CD4-positive, alpha-beta T cell treated with Interleukin-15 for 1 hour (primary cell): ENCODE measurements at places on chromosomes 1 and 21.

DNA sequence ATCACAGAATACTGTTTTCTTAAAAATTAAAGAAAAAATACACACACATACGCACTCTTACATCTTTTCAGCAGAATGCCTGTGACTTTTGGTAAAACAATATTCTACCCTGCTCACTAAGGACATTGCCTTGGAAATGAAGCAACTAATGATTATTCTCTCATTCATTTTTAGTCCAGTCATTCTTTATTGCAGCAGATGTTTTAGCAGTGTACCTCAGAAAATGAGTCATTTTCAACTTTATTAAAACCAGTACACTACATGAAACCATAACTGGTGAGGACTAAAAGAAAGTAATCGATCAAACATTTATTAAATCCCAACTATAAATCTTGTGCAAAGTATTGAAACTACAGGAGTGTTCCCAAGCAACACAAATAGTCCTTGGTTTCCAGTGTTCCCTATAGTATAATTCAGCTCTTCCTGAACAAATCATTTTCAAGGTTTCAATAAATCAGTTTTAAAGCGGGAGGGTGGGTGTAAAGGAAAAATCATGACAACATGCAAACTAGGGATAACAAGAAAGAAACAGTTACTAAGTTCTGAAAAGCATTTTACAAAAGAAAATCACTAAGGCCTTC, 114.2 kb downstream of the ADGRL4 start:
- no peak for DNase-seq

- no peak for DNase-seq
Measured at GRCh38 chr1:21160263-21160796, 16.4 kb downstream of the EIF4G3 start.

- no peak for DNase-seq
Measured at GRCh38 chr1:79460773-79461436, 454.4 kb upstream of the ADGRL4 start.

DNA sequence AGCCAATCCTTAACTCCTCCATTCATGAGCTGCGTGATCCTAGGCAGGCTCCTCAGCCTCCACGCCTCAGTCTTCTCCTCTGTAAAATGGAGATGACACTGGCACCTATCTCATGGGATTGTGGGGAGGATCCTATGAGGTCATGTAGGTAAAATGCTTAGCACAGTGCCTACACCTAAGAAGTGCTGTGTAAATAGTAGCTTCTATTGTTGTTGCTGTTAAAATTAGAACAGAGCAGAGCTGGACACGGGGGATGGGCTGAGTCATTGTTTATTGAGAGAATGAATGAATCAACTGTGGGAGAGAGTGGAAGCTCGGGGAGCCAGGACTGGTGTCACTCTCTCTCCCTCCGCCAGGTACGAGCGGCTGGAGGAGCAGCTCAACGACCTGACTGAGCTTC, 43.0 kb downstream of the TMCC2 start:
- no peak for DNase-seq

DNA sequence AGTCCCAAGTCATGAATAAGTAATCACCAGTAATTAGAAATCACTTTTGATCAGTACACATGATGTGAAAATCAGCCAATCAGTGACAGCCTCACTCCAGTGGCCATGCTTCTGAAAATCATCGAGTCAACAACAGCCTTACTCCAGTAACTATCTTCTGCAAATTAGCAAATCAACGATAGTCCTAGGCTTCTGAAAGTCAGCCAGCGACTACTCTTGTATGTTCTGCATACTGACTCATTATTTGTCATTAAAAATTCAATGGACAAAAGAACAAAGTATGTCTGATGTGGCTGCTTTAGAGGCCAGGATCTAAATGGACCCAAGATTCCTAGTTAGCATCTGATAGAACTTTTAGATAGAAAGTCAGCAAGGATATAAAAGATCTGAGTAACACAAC, 102.5 kb downstream of the GPR52 start:
- DNase-seq, result no peak

- no peak for DNase-seq
Measured at GRCh38 chr1:47533793-47534328, 96.0 kb downstream of the FOXD2 start.

DNA sequence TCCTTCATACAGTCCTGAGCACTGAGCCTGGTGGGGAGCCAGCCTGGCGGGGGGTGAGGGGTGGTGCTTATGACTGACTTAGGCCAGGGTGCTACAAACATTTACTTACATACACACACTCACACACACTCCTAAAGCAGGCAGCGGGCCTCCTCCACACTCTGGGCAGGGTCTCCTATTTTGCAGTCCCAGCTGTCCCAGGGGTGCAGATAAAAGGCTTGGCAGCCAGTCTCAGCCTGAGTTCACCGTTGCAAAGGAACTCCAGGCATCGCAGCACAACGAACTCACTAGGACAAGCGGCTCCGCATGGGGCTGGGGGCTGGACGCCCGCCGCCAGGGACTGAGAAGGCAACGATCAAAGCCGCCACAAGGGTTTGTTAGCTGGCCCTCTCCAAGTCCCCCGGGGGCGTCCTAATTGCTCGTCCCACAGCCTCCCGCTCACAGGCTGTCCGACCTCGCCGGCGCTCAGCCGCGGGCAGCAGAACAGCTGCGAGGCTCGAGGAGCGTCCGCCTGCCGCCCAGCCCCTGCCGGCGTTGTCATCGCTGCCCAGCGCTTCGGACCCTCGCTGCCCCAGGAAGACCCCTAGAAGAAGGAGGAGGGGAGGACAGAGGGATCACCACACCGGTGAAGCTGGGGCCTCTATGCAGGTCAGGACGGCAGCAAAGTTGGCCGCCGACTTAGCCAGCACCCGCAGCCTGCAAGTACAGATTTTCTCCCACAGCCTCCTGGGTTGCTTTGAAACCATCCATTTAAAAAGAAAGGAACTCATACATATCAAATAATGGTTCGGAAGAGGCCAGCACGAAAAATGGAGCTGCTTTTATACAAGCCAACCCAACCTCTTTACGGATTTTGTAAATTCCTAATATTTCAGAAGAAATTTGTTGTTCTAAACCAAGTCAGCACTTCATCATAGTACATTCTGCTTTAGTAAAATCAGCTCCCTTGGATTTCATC, 6.2 kb downstream of the BARHL2 start:
- DNase-seq, result no peak

GRCh38 chr1:200474633-200475032, 64.8 kb upstream of the ZNF281 start:
- DNase-seq, result no peak
